Activated naive CD8-positive, alpha-beta T cell treated with anti-CD3 and anti-CD28 coated beads, Interleukin-2, amount 10 ng/mL, durations not matched to agents 7 days and 5 days (primary cell): ENCODE measurements at places on chromosomes 1 and 21. TPM values are rescaled to one million over a fixed set of nuclear protein-coding genes. Genes with fewer than 3 reads are reported as not detected.

DMAP1 gene
- 58.6 TPM for total RNA-seq

- no peak for DNase-seq
Measured at GRCh38 chr1:90834354-90834885, 117.3 kb upstream of the BARHL2 start.

GRCh38 chr21:35390013-35390776 is 341.1 kb upstream of the RUNX1 start:
- no peak for DNase-seq

GRCh38 chr1:51139474-51139873 is 37.4 kb downstream of the C1orf185 start:
- no peak for DNase-seq

DNA sequence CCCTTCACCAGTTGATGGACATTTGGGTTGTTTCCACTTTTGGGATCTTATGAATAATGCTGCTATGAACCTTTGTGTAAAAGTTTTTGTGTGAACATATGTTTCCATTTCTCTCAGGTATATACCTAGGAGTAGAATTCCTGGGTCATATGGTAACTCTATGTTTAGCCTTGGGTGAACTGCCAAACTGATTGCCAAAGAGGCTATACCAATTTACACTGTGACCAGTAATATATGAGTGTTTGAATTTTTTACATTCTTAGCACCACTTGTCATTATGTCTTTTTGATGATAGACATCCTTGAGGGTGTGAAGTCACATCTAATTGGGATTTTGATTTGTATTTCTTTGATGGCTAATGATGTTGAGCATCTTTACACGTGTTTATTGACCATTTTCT is 290.1 kb downstream of the DUSP10 start:
- no peak for DNase-seq

DNA sequence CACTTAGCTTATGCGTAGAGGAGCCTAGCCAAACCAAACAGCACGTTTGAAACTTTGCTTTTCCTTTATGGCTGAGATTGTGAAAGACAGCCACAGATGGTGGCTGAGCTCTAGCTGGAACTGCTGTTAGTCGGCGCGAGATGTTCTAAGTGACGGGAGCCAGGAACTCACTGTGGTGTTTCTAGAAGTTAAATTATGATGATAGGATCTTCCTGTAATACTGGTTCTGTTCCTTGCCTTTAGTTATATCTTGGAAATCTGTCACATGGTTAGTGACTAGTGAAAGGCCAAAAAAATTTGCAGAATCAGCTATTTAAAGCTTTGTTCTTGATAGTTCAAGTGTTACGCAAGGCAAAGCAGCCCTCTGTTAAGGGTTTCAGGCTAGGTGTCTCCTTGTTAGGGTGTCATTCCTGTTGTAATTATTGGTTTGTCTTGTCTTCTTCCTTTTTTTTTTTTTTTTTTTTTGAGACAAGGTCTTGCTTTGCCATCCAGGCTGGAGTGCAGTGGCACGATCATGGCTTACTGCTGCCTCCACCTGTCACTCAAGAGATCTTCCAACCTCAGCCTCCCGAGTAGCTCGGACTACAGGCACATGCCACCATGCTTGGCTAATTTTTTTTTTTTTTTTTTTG is 22.6 kb downstream of the AK4 start:
- no peak for DNase-seq
